ENCODE measurements at places on chromosomes 3 and 15.

DNA sequence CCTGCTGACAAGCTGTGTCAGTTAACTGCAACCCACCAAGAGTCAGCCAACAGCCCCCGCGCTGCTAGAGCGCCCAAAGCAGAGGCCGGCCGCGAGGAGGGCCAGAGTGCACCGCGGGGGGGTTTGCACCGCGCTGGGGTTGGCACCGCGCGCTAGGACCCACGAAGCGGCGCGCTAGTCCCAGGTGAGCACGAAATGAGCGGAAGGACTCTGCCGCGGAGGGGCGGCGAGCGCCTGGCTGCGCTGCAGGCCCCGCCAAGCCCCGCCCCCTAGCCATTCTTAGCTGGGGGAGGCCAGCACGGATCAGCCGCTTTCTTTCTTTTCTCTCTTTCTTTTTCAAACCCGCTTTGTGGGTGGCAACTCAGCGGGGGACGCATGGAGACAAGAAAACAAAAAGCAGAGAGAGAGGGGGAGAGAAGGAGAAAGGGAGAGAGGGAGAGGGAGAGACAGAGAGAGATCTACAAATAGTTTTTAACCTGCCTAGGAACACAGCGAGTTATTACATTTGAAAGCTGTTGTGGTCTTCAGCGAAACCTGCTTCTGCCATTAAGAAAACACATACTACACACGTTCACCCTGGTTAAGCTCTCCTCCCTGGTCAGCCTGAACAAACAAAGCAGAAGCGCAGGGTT, 6.9 kb upstream of the FOXB1 start:
- no peak for DNase-seq

- no peak for DNase-seq
Observed at GRCh38 chr3:155241579-155241978, 51.9 kb downstream of the STRIT1 start.

DNA sequence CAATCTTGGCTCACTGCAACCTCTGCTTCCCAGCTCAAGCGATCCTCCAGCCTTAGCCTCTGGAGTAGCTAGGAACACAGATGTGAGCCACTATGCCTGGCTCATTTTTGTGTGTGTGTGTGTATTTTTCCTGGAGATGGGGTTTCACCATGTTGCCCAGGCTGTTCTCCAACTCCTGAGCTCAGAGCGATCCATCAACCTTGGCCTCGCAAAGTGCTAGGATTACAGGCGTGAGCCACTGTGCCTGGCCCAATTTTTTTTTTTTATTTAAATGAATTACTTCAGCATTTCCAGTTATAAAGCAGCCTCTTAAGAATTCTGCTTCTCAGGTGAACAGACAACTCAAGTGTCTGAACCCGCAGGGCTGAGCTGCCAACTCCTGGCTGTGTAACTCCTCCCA, 20.1 kb upstream of the ST3GAL6 start:
- no peak for DNase-seq

- DNase-seq, result no peak
Observed at GRCh38 chr3:101182734-101183133, 137.6 kb downstream of the IMPG2 start.

- no peak for DNase-seq
Observed at GRCh38 chr15:70259640-70260508, 162.2 kb upstream of the TLE3 start.

DNA sequence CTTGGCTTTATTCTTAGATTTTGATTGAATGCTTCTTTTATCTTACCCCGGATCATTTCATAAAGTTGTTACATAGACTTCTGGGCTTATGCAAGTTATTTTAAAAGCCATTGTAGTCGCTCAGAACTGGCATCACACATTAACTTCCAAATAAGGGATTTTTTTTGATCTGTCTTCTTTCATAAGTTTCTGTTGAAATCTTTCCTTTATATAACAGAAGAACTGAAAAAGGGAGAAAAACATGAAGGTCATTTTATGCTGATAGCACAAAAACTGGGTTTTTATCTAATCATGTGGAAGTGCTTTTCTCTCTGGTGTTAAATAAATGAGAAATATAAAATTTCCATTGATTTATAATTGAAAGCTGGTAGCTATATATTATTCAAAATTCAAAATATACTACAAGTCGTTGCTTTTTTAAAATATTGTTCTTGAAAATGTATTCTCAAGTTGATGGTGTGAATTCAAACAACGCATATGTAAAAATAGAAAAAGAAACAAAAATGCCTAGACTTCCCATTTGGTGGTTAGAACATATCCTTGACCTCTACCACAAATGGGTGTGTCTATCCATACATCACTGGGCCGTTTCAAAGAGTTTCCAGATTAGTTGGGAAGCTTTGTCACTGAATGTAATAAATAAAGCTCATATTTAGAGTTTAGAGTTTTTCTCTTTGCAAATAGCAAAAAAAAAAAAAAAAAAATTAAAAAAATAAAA, 258.3 kb upstream of the ZPLD1 start:
- no peak for DNase-seq

GRCh38 chr3:171994646-171995428, 44.5 kb upstream of the FNDC3B start:
- no peak for DNase-seq

- DNase-seq, result no peak
Observed at GRCh38 chr3:110629917-110630316, 441.7 kb upstream of the NECTIN3 start.

- DNase-seq, result no peak
Observed at GRCh38 chr3:65762235-65762580, 276.5 kb downstream of the MAGI1 start.

DNA sequence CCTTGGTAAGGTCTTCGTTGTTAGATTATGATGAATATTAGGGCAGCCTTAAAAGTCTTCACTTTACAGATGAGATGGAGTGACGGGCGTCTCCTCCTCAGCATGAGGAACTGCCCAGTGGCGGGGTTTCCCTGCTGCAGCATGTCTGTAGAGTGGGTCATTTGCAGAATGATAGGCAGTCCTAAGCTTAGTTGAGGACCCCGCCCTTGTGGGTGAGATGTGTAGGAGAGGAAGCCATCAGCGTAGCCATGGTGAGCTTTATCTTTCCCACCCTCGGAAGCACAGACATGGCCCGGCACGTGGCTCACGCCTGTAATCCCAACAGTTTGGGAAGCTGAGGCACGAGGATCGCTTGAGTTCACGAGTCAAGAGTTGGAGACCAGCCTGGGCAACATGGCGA, 877 bp downstream of the NIT2 start:
- no peak for DNase-seq

DNA sequence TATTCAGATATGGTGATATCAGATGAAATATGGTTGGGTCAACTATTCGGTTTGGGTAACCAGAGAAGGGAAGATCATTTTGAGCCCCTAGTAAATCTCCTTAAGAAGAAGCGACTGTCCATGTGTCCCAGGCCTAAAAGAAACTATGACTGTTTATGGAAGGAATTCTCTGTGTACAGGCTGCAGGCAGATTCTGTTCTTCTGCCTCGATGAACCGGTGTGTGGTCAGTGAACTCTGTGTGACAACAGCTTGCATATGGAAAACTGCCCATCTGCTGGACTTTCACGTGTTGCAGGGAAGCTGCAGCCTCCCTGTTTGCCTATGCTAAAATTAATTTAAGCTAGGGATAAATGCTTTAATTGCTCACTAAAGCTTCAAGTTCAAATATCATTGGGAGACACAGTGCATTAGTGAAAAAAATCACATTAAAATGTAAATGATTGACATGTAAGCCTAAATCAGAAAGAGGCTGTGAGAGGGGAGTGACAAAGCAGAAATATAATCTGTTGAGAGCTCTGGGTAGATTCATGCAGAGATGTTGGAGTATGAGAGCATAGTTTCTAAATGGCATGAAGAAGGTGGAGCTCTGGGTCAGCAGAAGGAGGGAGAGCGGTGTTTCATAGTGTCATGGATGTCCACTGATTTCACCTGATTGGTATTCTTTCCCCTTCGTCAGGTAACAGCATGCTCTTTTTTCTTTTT, 65.4 kb upstream of the PFN2 start:
- DNase-seq, result no peak

DNA sequence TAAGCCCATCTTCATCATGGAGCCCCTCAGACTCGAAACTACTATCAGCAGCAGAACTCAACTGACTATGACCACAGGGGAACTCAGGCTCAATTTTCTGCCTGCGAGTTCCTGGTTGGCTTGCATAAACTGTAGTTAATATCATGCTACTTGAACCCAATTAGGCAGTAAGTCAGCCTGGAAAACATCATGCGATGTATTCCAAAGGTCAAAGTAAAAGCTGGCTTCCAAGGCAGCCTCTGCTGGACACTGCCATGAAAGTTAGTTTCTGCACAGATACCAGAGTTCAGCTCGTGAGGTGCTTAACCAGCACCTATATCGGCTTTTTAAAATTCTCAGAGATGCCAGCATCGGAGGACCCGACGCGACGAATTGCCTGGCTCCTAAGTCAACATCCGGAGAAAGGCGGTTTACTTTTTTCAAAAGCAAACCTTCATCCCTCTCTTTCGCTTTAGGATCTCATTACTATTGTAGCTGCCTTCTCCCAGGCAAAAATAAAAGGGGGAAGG, 3.8 kb downstream of the ANP32A start:
- DNase-seq, result no peak

GRCh38 chr3:45832699-45833098, 9.2 kb downstream of the LZTFL1 start:
- DNase-seq, result no peak

DNA sequence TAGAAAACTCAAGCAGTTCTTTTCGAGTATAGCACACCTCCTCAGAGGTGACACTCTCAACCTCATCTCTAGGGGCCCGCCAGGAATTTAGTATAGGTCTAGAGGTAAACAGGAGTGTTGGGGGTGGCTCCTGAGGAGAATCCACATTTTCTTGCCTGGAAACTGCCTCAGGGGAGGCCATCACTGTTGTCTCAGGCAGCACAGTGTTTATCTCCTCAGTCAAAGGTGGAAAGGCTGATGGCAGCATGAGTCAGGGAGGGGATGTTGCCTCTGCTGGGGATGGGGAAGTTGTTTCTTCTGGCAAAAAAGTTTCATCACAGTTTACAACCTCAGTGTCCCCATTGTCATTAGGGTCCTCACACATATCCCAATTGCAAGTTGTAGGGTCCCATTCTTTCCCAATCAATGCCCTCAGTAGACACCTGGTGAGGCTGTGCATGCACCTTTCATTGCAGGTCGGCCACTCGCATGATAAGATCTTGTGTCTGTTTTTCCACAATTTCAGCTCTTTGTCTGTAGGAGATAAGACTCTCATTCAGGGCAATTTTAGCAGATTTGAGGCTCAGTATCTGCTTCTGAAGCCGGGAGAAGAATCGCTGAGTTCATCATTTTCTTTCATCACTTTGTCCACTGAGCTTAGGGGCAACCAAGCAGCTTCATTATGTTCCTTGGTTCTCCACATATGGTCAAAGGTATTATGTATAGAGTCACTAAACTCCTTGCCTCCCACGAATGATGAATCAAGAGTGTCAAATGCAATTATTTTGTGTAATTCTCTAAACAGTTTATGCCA, 25.8 kb downstream of the NAALADL2 start:
- DNase-seq, result no peak

- no peak for DNase-seq
Observed at GRCh38 chr3:101816215-101817149, 32.8 kb upstream of the NFKBIZ start.

DNA sequence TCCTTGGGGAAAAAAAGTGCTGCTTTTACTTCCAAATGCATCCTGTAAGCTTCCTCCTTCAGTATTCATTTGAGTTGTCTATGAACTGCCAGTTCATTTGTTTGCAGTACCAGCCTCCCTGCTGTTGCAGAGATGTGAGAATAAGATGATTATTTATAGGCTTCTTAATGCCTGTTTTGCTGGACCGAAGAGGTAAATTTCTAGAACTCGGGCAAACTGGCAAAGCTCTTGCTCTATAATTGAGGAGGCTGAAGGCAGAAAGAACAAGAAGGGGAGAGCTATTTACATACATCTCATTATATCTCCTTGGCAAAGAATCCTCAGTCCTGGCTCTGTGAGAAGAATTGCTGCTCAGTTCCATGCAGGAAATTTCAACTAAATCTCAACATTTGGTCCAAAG, 790.4 kb downstream of the GRM7 start:
- DNase-seq, result no peak

DNA sequence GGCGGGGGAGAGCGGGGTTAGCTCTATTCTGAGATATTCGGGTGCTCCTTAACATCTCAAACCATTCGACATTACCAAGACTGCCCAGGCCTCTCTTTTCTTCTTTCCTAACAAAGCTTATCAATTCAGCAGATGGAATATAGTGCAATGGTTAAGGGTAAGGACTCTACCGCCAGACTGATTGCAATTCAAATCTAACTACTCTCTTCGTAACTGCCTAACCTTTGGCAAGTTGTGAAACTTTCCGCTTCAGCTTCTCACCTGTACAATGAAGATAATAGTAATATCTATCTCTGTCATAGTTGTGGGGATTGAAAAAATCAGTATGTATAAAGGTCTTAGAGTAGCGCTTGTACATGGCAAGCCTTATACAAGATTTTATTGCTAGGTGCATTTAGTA, 972 bp downstream of the UBA5 start:
- no peak for DNase-seq

DNA sequence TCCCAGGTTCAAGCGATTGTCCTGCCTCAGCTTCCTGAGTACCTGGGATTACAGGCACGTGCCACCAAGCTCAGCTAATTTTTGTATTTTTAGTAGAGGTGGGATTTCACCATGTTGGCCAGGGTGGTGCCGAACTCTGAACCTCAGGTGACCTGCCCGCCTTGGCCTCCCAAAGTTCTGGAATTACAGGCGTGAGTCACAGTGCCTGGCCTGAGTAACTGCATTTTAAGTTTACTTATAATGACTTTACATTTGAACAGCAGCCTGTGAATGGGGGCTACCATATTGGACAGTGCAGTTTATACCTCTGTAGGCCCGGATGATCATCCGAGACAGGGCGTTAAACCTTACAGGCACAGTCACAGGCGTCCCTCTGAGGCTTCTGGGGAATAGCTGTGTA, 24.8 kb downstream of the EAF1 start:
- no peak for DNase-seq

DNA sequence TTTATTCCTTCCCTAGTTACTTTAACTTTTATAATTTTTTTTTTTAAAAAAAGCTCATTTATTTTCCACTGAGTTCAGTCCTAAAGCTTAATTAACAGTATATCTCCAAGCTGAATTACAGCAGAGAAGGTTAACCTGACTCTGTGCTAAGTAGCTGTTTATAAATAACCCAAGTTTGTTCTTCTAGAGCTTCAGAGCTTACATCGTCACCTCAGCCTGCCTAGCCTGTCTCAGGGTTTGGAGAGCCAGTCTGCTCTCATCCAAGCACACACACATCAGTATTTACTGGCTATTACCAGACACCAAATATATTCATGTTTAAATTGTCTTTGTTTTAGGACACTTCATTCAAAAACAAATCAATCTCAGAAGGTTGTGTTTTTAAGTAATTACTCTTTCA, 154.9 kb downstream of the CDIN1 start:
- DNase-seq, result no peak

DNA sequence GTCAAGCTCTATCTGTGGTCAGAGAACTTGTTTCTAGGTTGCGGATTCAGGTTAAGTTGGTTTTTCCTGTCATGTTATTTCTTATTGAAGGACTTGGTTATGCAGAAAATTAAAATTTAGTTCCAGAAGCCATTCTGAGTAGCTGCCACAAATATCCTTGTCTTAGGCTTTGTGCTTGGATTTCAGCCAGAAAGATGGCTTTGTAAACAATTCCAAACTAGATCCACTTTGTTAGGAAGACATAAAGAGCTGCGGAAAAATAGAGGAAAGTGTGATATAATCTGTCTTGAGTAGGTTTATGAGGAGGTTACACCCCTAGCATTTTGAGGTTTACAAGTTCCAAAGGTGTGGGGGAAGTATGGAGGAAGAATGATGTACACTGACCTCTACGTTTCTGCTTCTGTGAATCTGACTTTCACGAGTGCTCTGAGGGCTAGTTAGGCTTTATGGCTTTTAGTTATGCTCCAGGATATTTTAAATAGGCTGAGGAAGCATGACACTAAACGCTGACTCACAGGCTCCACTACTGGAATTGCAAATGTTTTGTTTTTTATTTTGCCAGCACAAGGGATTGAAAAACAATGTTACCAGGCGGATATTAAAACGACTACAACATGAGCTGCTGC, 46.3 kb upstream of the UTS2B start:
- no peak for DNase-seq
